ENCODE measurements at places on chromosomes 13 and 19.

GRCh38 chr19:7641290-7642276, 4.7 kb downstream of the STXBP2 start:
- no peak for DNase-seq

DNA sequence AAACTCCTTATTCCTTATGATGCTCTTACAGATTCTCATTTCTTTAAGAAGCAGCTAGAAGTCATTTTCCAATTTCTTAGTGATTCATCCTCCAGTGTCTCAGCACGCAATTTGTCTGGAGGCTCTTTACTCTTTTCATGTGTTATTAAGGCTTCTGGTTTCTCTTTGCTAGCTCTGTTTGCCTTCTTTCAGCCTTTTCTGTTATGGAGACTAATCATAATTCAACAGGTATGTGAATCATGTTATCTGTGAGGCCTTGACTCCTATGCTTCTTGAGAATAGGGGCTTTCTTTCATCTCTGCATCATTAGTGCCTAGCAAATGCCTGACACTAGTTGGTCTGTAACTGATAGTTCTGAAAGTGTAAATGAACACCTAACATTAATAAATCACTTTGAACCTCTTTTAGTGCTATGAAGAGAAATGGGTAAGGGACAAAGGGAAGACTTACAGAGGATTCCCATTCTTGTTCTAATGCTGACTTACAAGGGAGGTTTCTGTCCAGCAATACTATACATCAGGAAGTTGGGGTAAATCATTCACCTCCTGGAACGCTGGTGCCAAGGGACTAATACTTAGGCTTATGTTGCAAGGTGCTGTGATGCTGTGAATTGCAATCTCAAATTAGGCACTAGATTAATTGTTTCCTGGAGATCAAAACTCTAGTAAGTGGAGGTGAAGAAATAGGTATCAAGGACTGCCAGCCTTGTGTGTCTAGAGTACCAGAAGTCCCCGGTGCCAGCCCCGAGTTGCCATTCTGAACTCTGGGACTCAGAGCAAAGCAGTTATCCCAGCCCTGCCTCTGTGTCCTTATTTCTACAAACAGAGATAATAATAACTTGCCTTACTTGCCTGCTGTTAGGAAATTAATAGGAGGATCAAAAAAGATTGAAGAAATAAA, 265.6 kb downstream of the DCLK1 start:
- no peak for DNase-seq

- DNase-seq, result no peak
Measured at GRCh38 chr19:30309176-30309575, 63.0 kb upstream of the ZNF536 start.

- no peak for DNase-seq
Measured at GRCh38 chr13:28792992-28793391, 27.1 kb upstream of the MTUS2 start.

- peak; percentile 60 for DNase-seq
Measured at GRCh38 chr19:45558399-45558878, 26.2 kb downstream of the OPA3 start.

DNA sequence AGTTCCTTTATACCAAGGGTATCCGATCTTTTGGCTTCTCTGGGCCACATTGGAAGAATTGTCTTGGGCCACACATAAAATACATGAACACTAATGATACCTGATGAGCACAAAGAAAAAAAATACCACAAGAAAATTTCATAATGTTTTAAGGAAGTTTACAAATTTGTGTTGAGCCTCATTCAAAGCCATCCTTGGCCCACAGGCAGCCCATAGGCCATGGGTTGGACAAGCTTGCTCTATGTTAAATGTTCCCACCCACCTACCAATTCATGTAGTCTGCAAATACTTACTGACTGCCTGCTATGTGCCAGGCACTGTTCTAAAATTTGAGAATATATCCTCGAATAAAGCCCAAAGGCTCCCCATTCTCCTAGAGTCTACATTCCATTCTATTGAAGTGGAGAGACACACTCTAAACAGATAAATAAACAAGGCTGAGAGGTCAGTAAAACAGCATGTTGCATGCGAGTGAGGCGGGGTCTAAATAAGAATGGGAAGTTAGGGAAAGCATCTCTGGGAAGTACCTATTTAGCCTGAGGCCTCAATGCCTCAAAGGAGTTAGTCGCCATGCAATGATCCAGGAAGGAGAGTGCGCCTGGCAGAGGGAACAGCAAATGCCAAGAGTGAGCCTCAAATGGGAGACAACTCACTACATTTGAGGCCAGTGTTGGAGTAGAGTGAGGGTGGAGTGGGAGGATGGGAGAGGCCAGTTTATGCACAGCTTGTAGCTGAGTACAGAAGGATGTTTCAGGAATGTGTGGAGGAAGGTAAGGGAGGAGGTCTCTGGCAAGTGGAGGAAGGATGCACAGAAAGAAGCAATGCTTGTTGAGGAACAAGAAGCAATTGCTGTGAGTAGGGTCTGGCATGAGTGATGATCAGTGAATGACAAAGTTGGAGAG, 52.5 kb upstream of the CLDN10 start:
- DNase-seq, result no peak

DNA sequence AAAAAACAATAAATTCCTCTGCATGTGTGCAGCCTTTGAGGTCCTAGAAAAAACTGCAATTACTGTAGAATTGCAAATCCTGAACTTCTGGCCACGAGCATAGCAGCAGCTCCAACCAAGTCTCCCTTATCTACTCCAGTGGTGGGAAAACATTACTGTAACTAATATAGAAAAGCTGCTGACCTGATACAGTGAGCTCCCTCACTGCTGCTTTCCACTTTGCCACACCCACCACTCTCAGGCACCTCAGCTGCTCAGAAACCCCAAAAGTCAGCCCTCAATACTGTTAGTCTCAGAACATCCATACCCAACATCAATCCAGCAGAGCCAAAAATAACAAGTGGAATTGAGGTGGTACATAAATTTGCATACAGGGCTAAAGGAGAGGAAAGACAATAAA, 192.5 kb downstream of the POU4F1 start:
- no peak for DNase-seq

- peak; percentile 84 for DNase-seq
Measured at GRCh38 chr13:95404141-95404882, 103.1 kb upstream of the ABCC4 start.

DNA sequence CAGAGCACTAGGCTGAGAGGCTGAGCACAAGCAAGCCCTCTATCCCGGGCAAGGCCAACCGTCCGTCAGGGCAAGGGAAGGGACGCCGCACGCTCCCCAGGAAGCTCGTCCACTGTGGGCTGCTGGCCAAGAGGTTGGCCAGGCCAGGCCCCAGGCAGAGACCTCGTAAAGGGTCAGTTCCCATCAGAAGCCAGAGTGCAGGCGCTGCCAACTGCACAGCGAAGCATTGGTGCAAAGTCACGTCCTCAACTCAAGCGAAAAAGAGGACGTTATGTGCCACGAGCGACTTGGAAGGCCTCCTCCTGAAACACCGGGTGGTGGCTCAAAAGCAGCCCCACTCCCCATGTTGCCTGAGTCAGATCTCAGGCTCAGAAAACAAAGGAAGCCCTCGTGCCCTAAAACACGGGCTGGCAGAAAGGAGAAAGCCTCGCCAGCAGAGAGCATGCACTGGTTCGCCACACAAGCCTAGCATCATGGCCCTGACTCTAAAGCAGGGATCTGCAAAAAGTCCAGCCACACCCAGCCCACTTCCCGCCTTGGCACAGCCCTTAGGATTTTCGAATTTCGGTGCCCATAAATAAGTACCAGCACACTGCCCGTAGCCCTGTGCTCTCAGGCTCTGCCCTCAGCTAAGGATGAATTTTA, 4.7 kb downstream of the AKAP8 start:
- no peak for DNase-seq

DNA sequence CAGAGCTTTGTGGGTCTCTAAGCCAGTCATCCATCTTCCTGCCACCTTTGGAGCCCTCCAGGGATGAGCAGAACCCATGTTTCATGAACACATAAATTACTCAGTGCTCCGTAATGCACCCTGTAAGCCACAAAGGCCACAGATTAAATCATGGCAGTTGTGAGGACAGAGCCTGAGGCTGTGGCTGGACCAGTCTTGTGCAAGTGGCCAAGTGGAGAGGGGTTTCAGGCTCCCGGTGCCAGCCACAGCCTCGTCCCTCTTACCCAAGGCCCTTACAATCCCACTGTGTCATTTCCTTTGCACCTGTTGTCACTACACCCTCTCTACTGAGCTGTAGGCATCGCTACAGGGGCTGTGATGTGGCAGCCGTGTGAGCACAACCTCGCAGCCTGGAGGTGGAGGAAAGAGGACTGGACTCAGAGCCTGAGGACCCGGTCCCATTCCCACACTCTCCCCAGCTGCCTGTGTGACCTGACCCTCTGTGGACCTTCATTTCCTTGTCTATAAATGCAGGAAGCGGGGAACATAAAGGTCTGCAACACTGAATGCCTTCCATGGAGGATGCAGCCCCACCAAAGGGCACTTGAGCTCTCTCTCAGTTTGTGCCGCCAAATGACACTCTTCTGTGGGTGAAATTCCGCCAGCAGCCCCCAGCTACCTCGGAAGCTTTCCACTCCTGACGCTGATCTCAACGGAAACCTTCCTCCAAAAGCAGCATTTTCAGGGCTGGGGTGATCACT, 792.0 kb downstream of the UQCRFS1 start:
- no peak for DNase-seq

GRCh38 chr19:6890938-6891337, 3.6 kb downstream of the ADGRE1 start:
- DNase-seq, result no peak

- DNase-seq, result no peak
Measured at GRCh38 chr13:108026680-108027410, 188.5 kb downstream of the LIG4 start.

- DNase-seq, result no peak
Measured at GRCh38 chr19:17865364-17866311, 5.9 kb downstream of the RPL18A start.

DNA sequence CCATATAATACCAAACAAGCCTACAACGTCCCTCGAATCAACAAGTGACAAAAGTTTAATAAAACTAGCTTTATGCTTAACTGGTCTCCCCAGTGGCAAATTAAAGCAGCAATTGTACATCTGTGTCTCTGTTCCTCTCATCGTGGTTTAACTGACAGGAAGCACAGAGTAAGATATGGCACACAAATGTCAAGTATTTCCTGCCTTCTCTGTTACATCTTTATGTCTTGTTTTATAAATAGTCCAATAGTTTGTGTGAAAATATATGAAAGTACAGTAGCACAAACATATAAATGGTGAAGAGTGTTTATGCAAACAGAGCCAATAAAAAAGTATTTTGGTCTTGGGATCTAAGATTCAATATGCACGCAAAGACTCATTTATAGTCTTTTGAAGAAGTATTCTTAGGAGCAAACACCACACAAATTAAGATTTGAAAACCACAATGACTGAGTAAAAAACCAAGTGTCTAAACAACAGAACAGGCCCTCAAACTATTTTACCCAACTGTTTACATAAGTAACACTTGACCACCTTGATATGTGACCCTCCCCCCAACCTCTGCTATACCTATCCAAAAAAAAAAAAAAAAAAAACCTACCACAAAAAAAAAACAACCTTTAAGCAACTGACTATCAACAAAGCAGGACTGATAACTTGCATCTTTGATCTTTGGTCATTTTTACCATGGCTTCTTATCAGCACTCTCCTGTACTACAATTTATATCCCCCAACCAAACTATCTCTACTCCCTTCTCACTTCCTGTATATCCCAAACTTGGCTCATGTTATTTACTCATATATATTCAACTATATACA, 14.0 kb downstream of the ELF1 start:
- no peak for DNase-seq

DNA sequence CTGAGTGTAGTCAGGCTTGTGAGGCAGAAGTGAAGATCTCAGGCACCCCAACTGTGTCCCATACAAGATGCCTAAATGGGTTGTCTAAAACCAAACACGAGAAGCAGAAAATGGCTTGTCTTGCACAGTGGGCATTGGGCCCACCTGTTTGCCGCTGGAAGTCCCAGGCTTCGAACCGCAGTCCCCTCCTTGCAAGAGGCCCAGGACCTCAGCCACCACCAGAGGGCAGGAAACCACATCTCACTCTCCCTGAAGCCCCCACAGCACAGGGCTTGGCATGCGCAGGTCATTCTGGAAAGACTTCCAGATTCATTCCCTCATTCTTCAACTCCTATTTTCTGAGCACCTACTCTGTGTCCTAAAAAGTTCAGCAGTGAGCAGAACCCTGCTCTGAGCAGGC, 973.7 kb downstream of the UQCRFS1 start:
- no peak for DNase-seq

- no peak for DNase-seq
Measured at GRCh38 chr19:45825917-45826893, 11.1 kb upstream of the RSPH6A start.

GRCh38 chr13:71643448-71643860, 223.6 kb downstream of the DACH1 start:
- DNase-seq, result no peak

GRCh38 chr19:3788996-3789778, 3.0 kb upstream of the MATK start:
- DNase-seq, result no peak

DNA sequence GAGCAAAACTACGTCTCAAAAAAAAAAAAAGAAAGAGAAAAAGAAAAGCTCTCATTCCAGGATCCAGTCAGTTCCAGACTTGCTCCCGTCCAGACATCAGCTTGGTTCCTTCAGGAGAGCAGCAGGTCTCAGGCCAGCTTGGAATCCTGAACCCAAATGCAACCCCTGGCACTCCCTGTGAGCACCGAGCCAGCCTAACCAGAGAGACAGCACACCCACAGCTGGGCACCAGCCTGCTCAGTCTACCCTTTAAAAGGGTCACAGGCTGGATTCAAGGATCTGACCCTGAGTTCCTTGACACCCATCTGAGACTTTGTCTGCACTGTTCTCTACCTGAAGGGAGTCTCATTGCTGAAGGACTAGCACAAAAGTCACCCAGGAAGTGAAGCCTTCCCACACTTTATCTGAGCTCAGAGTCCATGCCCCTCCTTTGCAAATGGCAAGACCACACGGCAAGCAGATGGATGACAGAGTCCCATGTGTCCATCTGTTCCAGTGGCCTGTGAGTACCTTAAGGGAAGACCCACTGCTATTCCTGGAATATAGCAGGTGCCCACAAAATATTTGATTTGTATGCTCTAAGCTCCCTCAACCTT, 1.4 kb downstream of the PEPD start:
- DNase-seq, result no peak

GRCh38 chr13:106372199-106373155, 163.0 kb downstream of the EFNB2 start:
- DNase-seq, result peak; percentile 5

GRCh38 chr19:42165146-42165545, 32.9 kb upstream of the POU2F2 start:
- DNase-seq, result no peak

- DNase-seq, result no peak
Measured at GRCh38 chr13:29883941-29884518, 33.6 kb upstream of the UBL3 start.

GRCh38 chr19:17302391-17303166, 646 bp downstream of the ABHD8 start:
- no peak for DNase-seq

GRCh38 chr13:98575904-98576199, 1.1 kb downstream of the STK24 start:
- DNase-seq, result no peak

- no peak for DNase-seq
Measured at GRCh38 chr19:31553846-31554215, 204.6 kb upstream of the TSHZ3 start.

- no peak for DNase-seq
Measured at GRCh38 chr13:21117104-21117809, 55.9 kb upstream of the LATS2 start.

GRCh38 chr19:17967257-17968051, 547 bp downstream of the KCNN1 start:
- DNase-seq, result no peak

Data from NCI-H510A treated with DMSO at 0.1 percent for 48 hours (cell line).